ACHN (cell line): ENCODE measurements at places on chromosomes 11 and 22.

DNA sequence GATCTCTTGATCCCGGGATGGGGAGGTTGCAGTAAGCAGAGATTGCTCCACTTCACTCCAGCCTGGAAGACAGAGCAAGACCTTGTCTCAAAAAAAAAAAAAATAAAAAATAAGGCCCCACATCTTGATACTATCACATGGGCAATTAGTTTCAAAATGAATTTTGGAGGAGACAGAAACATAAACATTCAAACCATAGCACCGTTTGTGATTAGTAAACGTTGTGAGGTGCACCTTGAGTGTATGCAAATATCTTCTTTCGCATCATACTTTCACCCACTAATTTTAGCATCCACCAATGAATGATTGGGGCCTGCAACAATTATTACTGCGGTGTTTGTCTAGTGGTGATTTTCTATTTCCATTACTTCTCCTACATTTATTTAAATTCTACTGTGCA lies 11.0 kb upstream of the SPDYC start:
- DNase-seq, result no peak

DNA sequence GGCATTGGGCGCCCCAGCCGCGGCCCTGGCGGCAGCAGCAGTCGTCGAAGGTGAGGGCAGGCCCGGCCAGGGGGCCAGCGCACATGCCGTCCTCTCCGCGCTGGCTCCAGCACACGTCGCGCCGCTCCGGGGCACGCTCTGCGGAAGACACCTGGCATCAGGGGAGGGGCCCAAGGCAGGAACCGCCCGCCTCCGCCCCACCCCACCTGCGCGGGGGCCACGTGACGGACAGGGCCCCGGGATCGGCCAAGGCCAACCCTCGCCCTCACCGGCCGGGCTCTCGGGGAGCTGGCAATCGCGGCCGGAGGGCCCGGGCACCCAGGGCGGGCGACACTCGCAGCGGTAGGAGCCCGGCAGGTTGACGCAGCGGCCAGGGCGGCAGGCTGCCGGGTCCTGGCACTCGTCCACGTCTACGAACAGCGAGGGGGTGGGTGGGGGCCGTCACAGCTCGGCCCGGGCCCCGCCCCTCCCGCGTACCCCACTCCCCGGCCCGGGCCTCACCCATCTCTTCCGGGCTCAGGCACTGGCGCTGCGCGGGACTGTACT lies 14.9 kb downstream of the SCYL1 start:
- DNase-seq, result no peak

DNA sequence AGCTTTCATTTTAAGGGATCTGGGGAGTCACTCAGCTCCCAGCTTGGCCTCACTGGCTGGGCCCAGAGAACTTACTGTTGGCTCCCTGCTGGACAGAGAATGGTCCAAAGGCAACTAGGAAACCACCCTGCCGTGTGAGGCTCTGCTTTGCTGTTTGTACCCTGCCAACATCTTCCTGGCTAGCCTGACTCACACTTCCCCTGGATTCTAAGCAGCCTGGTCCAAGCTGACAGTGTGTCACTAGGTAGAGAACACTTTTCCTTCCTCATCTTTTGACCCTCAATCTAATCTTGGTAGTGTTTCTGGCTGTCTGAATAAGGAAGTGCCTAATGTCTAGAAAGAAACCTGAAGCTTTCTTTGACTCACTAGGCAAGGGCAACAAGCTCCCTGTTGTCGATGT lies 76.7 kb downstream of the FAR1 start:
- no peak for DNase-seq

GRCh38 chr11:36558571-36559413 lies 9.0 kb upstream of the RAG1 start:
- no peak for DNase-seq

DNA sequence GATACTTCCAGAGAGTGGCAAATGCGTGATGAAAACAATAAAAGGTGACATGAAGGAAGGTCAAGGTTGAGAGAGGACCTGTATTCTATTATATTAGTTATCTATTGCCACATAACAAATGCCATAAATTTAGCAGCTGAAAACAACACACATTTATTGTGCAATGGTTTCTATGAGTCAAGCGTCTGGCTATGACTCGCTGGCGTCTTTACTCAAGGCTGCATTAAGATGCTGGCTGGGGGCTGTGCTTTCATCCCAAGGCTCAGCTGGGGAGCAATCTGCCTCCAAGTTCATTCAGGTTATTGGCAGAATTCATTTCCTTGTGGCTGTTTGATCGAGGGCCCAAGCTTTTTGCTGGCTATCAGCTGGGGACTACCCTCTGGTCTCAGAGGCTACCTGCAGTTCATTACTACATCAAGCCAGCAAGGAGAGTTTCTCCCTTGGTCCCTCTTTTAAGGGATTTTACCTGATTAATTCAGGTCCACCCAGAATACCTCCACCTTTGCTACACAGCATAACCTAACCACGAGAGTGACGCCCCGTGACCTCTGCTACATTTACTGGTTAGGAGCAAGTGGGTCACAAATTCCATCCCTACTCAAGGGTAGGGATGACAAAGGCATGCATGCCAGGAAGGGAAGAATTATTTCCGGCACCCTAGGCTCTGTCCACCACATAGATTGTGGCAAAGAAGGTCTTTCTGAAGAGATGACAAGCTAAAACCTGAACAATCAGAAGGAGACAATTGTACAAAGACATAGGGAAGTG lies 549.1 kb downstream of the MN1 start:
- DNase-seq, result no peak

GRCh38 chr11:133497477-133498140 lies 34.7 kb downstream of the OPCML start:
- no peak for DNase-seq
